ENCODE measurements at places on chromosomes 6 and 20.

- no peak for DNase-seq
Observed at GRCh38 chr6:140101367-140101766, 726.9 kb upstream of the CITED2 start.

- no peak for DNase-seq
Observed at GRCh38 chr20:42634156-42634555, 555.5 kb downstream of the PTPRT start.

GRCh38 chr6:131761060-131761761, 46.6 kb upstream of the ENPP1 start:
- no peak for DNase-seq

- no peak for DNase-seq
Observed at GRCh38 chr6:74834967-74835366, 370.9 kb downstream of the COL12A1 start.
